ENCODE measurements at places on chromosomes 2 and 18.

DNA sequence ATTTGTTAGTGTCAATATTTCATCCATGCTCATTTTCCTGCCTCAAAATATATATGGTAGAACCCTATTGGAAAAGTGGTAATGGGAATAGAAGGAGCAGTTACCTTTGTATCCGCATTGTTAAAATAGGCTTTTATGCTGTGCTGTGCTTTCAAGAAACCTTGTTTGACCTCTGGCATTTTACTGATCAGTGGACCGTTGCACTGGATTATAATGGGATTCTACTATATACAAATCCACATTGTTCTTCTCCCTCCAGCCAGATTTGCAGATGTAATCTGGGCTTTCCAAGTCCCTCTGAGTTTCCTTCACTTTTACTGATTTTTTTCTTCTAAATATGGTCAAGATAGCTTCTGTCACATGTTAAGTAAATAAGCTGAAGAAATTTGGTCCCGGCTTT is 23.3 kb upstream of the FAM237A start:
- no peak for DNase-seq

GRCh38 chr2:9430316-9431293 is 7.2 kb downstream of the CPSF3 start:
- no peak for DNase-seq

DNA sequence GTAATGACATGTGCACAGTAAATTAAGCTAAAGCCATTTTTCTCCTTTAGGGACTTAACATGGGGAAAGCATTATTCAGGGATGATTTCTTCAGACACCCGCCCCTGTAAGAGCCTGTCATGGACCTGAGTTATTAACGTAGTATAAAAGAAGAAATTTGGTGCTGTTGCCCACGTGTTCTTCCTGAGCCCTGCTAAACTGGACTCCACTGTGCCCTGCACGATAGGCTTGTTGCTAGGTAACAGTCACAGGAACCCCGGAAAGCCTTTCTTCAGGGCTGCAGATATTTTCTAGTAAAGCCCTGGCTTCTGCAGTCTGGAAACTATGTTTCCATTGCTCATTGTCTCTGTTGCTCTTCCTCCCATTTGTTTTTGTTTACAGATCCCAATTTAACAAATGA is 157.9 kb downstream of the LRRC30 start:
- no peak for DNase-seq

DNA sequence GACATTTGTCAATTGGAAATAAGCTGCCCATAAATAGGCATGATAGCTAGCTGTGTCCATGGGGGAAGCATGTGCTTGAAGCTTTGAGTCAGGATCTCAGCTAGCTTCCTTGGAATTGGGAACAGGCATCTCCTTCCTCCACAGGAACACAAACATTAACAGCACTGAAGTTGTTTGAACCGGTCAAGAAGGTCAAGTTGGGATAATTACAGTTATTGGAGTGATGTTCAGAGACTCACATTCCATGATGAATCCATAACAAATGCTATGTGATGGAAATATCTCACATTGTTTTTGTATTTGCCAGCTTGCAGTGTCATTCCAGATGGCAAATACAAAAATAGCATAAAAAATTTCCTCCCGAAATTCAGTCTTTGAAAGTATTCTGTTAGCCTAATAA is 347.6 kb upstream of the SMIM21 start:
- no peak for DNase-seq

GRCh38 chr2:58032016-58032763 is 14.4 kb upstream of the VRK2 start:
- no peak for DNase-seq

GRCh38 chr2:236055471-236055870 is 112.7 kb downstream of the GBX2 start:
- DNase-seq = no peak

DNA sequence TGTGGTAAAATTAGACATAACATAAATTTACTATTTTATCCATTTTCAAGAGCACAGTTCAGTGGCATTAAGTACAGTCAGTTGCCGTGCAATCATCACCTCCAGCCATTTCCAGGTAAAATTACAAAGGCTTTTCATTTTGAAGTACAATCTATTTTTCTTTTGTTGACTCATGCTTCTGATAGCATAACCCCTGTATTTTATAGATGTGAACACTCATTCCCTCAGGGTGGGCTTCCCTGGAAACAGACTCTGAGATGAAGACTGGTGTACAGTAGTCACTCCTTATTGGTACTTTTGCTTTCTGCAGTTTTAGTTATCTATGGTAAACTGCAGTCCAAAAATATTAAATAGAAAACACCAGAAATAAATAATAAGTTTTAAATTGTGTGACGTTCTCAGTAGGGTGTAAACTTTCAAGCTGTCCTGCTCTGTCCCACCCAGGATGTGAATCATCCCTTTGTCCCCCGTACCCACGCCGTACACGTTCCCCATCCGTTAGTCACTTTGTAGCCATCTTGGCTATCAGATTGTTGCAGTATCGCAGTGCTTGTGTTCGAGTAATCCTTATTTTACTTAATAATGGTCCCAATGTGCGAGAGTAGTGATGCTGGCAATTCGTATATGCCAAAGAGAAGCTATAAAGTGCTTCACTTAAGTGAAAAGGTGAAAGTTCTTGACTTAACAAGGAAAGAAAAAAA is 41.1 kb upstream of the NAB1 start:
- DNase-seq = no peak

- DNase-seq = no peak
Observed at GRCh38 chr2:19689646-19690168, 212.1 kb downstream of the TTC32 start.

DNA sequence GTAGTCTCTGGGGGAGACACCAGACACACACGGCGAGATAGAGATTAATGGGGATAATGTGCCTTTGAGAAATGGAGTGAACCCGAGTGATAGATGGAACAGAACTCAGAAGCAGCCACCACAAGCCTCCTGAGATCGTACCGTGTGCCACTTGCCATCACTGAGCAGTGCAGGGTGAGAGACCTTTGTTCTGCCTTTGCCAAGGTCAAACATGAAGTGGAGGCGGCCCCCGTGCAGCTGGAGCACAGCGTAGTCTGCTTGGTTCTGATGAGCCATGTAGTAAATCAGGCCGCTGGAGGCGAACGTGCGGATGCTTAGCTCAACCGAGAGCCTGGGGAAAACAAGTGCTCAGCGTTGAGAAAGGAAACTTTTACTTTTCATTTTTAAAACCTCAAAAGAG is 167.0 kb downstream of the LAMA1 start:
- DNase-seq = no peak

DNA sequence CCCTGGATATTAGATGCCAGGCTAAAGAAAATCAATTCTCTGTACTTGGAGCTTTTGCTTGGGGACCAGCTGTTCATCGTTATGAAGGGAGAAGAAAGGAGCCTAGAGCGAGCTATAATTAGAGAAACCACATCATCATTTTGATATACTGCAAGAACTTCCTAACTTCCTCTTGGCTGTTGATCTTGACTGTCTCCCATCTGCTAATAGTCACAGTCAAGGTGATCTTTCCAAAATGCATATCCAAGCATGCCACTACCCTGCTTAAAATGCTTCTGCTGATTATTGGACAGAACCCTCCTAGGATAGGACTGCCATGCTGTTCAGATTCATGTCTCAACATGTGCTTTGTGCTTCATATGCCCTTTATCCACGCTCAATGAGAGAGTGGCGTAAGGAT is 54.8 kb downstream of the RAPGEF4 start:
- DNase-seq = no peak

DNA sequence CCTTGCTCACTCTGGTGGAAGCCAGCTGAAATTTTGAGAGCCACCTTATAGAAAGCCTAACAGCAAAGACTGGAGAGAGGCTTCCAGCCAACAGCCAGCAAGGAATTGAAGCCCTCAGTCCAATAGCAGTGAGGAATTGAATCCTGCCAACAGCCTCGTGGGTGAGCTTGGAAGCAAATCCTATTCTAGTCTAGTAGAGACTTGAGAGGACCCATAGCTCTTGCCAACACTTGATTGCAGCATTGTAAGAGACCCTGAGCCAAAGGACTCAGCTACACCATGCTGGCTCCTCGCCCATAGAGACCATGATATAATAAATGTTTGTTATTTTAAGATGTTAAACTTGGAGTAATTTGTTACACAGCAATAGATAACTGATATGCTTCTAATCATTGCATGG is 403.0 kb upstream of the TNP1 start:
- no peak for DNase-seq

DNA sequence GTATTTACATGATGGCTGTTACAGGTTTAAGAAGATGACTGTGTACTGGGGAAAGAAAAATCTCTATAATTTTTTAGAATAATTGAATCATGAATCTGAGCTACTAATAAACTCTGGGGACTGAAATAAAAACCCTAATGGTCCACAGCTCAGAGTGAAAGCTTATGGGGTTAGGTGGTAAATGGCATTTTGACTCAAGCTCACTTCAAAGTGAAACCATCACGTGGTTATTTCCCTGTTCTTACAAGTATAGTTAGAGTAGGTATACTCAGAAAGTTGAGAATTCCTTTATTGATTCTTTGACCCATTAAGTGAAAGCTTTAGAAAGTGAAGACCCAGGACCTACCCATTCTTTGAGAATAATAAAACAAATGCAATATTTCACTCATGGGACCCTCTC is 626.2 kb upstream of the SETBP1 start:
- no peak for DNase-seq

GRCh38 chr2:216246766-216247165 is 125.5 kb downstream of the MARCHF4 start:
- DNase-seq = no peak

DNA sequence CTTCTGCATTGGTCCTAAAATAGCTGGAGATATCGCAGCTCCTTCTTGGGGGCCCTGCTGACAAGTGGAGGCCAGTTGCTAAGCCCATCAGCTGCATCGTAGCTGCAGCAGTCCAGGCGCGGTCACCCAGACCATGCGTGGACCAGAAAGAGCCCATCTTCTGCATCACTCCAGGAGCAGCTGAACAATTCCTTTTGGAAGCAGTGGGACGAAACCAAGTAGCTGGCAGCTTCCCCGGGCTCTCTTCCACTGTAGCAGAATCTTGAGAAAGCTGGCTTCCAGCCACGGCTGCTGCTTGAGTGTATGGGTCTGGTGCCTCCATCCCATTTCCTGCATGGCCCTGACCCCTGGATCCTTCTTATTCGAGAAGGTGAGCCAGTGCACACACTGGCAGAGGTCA is 22.2 kb upstream of the CAB39 start:
- DNase-seq = no peak

DNA sequence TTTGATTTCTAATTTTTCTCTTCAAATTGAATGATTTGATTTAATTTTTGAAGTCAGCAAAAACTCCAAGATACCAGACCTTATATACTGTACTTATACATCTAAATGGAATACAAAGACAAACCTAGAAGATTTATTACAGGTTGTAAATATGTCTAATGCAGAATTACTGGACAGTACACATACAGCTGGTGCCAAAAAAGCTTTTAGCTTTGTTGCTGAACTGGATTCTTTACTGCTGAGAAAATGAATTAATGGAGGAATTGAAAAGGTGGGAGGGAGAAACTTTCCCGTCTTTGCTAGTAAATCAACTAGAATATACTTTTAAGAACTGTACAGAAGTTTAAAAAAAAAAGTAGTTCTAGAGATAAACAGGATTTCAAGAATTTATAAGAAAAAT is 17.5 kb downstream of the C1D start:
- no peak for DNase-seq

DNA sequence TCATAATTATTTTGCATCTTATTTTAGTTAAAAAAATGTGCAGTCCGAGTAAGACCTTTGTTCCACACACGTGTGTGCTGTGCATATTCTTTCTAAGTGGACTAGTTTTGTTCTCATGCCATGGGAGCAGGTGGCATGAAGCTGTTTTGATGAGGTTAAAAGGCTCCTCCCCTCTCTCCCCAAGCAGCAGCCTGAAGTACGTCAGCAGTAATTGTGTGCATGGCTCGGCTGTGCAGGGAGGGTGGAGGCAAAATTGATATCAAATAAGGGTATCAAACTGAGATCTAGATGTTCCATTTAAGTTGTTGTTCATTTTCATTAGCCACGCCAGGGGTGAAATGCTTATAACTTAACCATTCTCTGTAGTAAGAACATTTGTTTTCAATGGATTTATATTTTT is at the start of gene NYAP2:
Gene NYAP2, plus strand, starts transcription at position 207 of the 400 bp plus-strand sequence. CDS start 9,171 bp downstream, outside the sequence.
- no peak for DNase-seq

- DNase-seq = no peak
Observed at GRCh38 chr18:8979258-8979988, 123.1 kb upstream of the NDUFV2 start.

DNA sequence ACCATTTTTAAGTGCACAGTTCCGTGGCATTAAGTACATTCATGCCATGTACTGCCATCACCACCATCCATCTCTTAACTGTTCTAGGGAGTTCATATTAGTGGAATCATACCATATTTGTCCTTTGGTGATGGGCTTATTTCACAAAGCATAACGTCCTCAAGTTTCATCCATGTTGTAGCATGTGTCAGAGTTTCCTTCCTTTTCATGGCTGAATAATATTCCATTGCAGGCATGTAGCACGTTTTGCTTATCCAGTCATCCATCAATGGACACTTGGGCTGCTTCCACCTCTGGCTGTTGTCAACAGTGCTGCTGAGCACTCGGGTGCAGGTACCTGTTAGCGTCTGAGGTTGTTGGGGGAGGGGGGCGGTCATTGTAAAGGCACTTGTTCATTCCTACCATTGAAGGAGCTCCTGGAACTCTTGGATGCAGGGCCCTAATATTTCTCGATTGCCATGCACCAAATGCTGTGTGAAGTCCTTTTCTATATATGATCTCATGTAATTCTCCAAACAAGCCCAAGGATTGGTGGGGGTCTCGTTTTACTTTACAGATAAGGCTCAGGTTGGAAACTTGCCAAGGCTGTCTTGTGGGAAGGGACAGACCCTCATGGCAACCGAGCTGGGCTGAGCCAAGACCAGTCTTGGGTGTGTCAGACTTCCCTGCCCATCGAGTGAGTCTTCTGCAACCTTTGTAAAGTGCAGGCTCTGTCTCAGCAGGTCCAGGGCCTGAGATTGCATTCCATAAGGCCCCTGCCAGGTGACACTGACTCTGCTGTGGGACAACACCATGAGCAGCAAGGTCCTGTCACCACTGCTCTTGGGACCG is 42.9 kb upstream of the SH3RF3 start:
- DNase-seq = no peak

- no peak for DNase-seq
Observed at GRCh38 chr18:8661754-8662559, 43.4 kb upstream of the MTCL1 start.

DNA sequence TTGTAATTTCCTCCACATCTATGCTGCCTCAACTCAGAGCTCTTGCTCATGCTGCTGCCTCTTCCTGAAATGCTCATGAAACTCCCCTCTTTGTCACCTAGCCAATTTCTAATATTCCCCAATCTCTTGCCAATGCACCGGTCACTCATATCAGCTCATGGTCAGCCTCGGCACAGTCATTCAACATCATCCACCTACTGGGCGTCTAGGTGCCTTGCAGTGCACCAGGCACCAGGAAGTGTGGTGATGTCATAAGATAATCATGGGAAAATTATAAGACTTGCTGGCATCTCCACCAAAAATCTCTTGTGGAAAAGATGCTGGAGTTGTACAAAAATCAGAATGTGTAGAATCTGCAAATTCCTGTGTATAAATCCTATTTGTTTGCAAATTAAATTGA is 52.6 kb upstream of the RAB27B start:
- no peak for DNase-seq

GRCh38 chr2:29016504-29016903 is 35.4 kb downstream of the TOGARAM2 start:
- no peak for DNase-seq

- DNase-seq = no peak
Observed at GRCh38 chr18:42072407-42072806, 117.4 kb downstream of the PIK3C3 start.

GRCh38 chr2:109352056-109352897 is 223.3 kb downstream of the SH3RF3 start:
- DNase-seq = no peak

All from activated T-cell treated with anti-CD3 and anti-CD28 coated beads for 48 hours (primary cell).